NT2/D1 (cell line): ENCODE measurements at places on chromosomes 2 and 18.
A peak's percentile ranks its signal among the peaks of the same experiment; 100 is the strongest.

DNA sequence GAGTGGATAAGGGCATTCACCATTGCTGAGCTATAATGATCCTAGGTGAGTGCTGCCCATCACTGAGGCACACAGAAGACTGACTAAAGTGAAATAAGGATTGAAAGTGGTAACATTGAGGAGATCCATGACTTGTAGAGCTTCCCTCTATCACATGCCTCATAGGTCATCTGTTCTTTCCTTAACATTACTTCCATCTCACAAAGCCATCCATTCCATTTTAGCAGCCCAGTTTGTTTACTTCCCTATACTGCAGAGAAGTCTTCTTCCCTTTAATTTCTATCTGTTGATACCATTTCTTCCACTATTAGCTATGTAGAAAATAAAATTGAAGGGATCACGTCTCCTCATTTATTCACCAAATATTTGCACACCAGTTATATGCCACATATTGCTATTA, 32.1 kb downstream of the ME2 start:
- DNase-seq: no peak

DNA sequence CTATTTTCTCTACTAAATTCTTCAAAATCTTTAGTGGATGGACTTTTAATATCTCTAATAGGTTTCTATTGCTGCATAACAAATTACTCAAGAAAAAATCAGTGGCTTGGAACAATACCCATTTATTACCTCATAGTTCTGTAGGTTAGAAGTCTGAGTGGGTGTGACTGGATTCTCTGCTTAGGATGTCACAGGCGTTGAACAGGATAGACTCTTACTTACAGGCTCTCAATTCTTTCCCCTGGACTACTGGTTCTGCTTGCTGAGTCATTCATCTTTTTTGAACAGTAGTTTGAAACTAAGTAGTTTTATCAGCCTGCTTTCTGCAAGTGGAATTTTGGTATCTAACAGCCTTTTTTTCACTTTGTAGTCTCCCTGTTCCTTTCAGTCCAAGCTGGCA, 265.4 kb downstream of the ZNF385B start:
- DNase-seq: no peak

GRCh38 chr2:237465515-237466148, 21.4 kb upstream of the MLPH start:
- DNase-seq: no peak

DNA sequence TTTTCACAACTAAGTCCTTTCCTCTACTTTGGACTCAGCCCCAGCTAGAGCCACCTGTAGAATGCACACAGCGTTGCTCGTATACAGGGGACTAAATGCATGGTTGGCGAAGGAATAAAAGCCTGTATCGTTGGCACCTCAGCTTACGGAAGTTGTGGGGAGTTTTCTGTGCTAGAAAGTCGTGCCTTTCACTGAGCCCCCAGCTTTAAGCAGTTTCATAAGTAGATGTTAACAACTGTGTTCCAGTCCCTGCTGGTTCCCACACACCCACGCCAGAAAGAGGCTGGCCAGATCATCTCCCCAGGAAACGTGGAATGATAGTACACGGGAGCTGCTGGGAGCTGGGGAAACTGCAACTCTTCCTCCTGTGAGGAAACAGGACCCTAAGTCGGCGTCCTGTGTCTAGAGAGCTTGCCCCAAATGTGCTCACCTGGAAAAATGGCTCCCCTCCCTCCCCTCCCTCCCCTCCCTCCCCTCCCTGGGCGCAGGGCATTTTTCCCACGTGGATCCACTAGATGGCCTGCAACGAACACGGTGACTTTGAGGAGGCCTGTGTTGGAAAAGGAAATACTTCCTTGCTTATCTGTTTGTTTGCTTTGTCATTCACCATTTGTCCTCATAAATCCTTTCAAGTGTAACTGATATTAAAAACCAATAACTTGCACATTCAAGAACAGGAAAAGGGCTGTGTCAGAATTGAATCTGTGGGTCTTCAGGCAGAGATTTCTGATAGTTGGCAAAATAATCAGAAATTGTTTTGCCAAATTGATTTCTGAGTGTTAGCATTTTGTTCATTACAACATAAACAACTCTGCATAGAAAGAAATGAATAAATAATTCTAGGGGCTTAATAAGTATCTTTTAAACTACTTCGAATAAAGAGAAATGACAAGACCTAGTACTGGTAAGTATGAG, 43.9 kb upstream of the RFX8 start:
- DNase-seq: peak; percentile 20

GRCh38 chr2:223365158-223365679, 236.9 kb downstream of the SCG2 start:
- DNase-seq: no peak

- DNase-seq: no peak
Measured at GRCh38 chr2:42832289-42832634, 39.9 kb upstream of the HAAO start.

GRCh38 chr2:199471443-199472057, 13.8 kb upstream of the SATB2 start:
- peak; percentile 70 for DNase-seq

- no peak for DNase-seq
Measured at GRCh38 chr2:125330133-125330532, 1305.0 kb downstream of the CNTNAP5 start.

DNA sequence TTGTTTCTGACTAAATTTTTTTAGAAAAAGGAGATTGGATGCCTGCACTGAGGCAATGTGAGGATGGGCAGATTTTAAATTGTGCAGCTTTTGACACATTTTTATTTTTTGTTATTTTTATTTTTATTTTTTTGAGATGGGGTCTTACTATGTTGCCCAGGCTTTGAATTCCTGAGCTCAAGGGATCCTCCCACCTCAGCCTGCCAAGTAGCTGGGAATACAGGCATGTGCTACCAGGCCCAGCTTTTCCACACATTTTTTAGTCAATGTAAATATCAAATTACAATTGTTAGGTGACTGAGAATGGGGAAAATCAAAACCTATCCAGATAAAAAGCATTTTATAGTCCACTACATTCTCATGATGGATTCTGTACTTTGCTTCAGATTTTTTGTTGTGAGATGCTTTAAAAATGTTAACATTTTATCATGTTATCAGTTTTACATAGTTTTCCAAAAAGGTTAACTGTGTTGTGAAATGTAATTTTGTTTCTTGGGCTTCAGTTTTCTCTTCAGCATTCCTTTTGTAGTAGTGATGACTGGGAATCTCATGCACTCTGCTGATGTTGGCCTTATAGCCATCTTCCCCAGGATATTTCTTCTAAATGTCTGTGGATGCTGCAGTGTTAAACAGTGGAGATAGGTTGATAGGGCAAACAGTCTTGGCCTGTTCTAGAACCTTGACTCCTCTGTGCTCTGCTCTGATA, 41.4 kb downstream of the PKP4 start:
- no peak for DNase-seq

DNA sequence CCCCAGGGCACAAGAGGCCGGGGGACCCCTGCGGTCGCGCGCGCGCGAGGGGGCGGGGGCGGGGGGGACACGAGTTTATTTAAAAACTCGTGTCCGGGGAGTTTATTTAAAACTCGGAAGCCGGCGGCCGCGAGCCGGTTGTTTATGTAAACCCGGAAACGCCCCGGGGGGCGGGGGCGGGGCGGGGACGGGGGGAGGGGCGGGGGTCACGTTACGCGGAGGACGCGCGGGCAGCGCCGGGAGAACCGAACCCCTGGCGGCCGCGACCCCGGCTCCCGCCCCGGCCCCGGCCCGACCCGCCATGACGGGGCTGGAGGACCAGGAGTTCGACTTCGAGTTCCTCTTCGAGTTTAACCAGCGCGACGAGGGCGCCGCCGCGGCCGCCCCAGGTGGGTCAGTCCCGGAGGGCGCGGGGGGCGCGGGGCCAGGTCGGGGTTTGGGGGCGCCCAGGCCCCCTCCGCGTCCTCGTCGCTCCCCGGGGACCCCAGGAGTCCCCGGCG, 4.4 kb downstream of the NFATC1 start:
- DNase-seq: no peak

DNA sequence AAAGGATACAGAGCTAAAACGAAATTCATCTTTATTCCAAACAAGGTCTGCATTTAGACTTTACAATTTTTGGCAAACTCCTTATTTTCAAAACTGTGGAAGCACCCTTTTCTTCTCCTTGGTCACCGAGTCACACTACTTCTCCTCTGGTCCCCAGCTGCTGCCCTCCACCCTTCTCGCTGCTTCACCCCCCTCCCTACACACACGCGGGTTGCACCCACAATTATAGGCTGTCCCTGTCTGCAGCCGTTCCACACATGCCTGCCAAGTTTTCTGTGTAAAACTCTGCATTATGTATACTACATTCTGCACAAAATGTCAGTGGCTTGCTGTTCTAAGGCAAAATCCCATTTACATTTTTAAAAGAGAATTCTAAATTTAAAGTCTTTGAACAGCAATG, 63.5 kb downstream of the PTPN2 start:
- DNase-seq: no peak

- no peak for DNase-seq
Measured at GRCh38 chr18:811892-812375, at the start of gene YES1. TSS of gene YES1 (minus strand) at chr18:812242. CDS start at chr18:756827, 55,415 bp downstream.
